ENCODE measurements at places on chromosomes 11 and 22.
A peak's percentile ranks its signal among the peaks of the same experiment; 100 is the strongest.

- no peak for DNase-seq
These were observed 11.6 kb downstream of the ARRB1 start for GRCh38 chr11:75339685-75340409.

DNA sequence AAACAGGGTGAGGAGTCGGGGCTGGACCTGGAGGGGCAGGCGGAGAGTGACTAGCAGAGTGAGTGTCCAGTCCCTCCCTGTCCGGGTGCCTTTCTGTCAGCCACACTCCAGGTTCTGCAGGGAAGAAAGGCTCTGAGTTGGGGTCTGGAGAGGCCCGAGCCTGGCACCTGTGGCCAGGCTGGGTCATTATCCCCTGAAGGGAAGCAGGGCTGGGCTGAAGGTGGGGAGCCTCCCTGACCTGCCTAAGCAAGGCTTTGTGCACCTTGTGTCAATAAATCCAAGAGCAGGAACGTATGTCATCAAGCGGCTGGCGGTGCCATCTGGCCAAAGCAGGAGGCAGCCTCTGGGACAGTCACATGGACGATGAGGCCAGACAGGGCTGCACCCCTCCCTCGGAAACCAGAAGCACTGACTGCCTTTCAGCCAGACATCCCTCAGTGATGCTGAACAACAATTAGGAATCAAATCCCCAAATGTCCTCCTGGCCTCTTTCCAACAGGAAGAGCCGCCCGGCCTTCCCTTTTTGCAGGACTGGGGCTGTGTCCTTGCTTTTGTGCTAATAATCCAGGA lies 73.9 kb upstream of the FGF3 start:
- peak; percentile 43 for DNase-seq

- DNase-seq = no peak
These were observed 70.2 kb upstream of the EED start for GRCh38 chr11:86174101-86175046.

DNA sequence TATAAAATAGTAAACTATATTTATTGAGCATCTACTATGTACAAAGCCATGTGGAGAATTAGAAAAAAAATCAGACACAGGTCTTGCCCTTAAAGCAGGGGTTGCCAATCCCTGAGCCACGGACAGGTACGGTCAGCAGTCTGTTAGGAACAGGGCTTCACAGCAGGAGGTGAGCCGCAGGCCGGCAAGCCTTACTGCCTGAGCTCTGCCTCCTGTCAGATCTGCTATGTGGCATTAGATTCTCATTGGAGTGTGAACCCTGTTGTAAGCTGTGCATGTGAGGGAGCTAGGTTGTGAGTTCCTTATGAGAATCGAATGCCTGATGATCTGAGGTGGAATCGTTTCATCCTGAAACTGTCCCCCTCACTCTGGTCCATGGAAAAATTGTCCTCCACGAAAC lies 2.1 kb upstream of the RAG2 start:
- no peak for DNase-seq

- no peak for DNase-seq
These were observed 101.7 kb downstream of the METTL15 start for GRCh38 chr11:28209906-28210305.

GRCh38 chr22:30332994-30333706 lies 6.4 kb upstream of the TBC1D10A start:
- no peak for DNase-seq

GRCh38 chr11:19951558-19952115 lies 208.6 kb downstream of the DBX1 start:
- peak; percentile 54 for DNase-seq

DNA sequence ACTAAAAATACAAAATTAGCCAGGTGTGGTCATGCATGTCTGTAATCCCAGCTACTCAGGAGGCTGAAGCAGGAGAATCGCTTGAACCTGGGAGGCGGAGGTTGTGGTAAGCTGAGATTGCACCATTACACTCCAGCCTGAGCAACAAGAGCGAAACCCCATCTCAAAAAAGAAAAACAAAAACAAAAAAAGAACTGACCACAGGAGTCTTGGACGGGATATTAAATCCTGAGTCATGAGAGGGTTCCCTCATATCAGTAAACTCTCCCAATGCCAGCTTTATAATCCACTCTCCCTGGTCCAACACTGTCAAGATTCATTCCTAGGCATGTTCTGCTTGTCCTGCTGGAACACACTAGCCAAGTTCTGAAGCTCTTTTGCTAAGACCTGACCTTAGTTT lies 61.5 kb upstream of the EP300 start:
- no peak for DNase-seq

GRCh38 chr11:128291835-128292234 lies 295.5 kb downstream of the ETS1 start:
- no peak for DNase-seq

GRCh38 chr22:37401401-37402183 lies 25.7 kb downstream of the ELFN2 start:
- no peak for DNase-seq

DNA sequence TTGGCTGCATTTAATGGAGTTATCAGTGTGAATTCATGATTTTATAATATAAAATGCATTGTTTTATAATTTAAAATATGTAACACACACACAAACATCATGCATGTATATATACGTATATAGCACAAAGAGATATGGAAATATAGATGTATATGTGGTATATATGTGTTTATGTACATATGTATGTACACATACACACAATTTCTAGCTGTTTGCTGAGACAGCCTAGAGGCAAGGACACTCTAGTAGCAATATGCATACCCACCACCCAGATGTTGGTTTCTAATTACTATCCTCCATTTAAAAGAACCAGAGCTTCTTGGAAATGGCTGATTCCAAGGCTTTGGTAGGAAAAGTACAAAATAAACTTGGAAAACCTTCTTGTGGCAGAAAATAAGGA lies 50.4 kb downstream of the RBFOX2 start:
- no peak for DNase-seq

DNA sequence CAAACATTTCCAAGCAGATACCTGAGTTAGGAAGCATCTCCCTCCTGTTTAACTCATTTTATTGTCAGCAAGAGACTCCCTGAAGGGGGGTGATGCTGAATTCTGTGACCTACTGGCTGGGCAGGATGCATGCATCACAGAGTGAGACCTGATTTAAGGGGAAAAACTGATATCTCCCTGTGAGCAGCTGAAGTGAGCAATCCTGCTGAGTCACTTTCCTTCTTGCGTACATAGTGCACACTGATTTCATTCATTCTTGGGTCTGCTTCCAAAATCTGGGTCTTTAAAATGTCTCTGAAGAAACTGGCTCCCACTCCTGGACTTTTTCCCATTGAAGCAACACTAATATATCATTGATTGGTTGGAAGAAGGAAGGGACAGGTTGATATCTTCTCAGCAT lies 23.3 kb downstream of the P4HA3 start:
- DNase-seq = no peak

DNA sequence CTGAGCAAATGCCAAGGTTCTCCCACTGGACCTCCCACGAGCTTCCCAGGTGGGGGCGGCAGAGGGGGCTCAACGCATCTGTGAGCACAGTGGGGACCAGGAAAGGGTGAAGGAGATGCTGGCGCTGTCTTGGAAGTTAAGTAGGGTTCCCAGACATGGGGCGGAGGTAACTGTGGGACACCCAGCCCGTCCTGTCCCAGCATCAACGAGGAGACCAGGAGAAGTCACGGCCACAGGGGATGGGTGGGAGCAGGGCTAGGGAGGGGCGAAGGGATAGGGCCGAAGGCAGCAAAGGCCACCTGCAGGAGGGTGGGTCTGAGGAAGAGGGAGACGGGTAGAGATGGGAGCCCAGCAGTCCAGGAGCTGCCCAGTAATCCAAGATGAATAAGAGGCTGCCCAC lies 70.4 kb downstream of the PHF21B start:
- DNase-seq = no peak

DNA sequence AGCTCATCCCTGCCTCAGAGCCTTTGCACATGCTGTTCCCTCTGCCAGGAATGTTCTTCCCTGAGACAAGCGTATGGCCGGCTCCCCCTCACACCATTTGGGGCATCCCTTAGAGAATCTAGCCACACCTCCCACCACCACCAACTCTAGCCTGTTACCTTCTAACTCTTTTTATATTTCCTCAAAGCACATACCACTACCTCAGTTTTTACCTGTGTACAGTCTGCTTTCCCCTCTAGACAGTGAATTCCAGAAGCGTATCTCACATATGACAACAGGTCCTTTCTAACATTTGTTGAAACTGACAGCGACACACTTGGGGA lies 75.1 kb upstream of the ARFGAP3 start:
- no peak for DNase-seq

- DNase-seq = peak; percentile 24
These were observed 7.5 kb upstream of the C11orf97 start for GRCh38 chr11:94504689-94505293.

- no peak for DNase-seq
These were observed 87.1 kb upstream of the CSNK2A3 start for GRCh38 chr11:11440144-11440543.

DNA sequence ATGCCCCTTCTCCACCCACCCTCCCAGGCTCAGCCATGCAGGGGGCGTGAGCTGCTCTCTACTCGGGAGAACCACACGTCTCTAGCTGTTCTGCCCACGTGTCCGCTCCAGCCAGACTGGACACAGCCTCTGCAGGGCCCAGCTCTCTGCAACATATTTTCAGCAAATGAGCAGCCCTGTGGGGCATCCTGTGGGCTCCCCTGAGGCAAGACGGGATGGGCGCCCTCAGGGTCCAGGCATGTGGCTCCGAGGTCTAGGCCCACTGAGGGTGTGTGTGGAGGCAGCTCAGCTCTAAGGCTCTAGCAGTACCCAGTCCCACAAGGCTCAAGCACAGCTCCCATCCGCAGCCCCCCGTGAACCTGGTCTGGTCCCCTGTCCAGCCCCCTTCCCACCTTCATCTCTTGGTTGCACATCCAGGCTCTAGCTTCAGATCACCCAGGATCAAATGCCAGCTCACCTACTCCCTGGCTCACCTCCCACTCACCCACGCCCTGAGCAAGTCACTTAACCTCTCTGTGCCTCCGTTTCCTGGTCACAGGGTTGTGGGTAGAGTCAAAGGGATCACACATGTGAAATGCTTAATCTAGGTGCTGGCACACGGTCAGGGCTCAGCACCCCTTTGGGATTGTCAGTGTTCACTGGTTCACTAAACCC lies 57.8 kb upstream of the TCF20 start:
- DNase-seq = no peak

- DNase-seq = peak; percentile 77
These were observed 50.4 kb upstream of the SEPTIN5 start for GRCh38 chr22:19663821-19664355.

GRCh38 chr11:111135101-111135500 lies 110.4 kb upstream of the POU2AF2 start:
- DNase-seq = no peak

DNA sequence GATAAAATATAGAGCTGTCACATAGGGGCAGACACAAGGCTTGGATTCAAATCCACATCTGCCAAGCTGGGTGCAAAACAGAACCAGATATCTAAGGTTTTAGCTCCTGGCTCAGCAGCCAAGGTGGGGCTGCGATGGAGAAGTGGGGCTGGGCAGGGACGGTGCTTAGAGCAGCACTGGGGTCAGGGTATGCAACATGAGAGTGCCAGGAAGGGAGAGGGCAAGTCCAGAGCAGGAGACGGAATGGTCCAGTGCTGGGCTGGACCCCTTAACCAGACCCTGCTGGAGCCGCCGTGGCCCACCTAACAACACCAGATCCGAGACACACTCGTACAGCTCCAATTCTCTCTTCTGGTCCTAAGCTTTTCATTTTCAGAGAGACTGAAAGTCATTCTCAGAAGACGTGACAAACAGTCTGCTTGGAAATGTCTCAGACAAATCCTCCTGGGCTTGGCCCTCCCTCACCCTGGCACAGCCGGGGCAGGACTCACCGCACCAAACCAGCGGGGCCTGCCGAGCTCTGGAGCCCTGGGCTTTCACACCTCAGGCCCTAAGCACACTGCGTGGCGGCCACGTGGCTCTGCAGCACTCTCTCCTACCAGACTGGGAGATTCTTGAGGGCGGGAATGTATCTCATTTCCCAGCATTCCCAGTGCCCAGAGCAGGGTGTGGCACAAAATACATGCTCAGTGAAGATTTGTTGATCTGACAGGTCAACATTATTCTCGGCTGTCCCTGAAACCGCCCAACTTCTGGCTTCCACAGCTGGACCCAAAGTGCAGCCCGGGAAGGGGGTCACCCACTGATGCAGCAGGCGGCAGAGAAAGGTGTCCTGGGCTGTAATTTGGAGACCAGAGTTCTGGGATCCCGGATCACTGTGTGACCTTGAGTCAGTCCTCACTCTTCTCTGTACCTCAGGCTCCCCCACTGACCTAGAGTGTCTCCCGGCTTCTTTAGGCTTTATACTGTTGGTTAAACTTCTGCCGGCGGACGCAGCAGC lies 11.6 kb downstream of the LRRC32 start:
- no peak for DNase-seq

DNA sequence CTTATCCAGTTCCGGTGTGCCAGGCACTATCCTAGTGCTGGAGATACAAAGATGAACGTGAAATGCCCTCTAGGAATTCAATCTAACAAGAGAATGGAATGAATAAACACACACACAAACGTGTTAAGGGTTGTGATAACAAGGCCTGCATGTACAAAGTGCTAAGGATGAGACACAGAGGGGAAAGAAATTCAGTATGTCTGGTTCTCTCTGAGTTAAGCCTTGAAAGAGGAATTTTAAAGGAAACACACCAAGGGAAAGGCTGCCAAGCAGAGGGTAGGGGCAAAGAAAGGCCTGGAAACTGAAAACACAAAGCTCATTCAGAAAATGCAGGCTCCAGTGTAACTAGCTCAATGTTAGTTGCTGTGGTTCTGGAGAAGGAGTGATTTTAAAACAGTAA lies 4.2 kb downstream of the CHKA start:
- no peak for DNase-seq

DNA sequence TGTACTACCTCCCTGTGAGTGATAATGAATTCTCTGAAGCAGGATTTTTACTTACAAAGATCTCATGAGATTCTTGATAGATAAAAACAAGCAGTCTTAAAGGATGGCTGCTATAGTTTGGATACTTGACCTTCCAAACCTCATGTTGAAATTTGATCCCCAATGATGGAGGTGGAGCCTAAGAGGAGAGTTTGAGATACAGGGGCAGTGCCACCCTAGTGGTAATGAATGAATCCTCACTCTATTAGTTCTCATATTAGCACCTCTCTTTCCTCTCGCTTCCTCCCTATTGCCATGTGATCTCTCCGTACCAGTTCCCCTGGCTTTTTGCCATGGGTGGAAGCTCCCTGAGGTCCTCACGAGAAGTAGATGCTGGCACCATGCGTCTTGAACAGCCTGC lies 37.9 kb upstream of the OR8B8 start:
- no peak for DNase-seq

- DNase-seq = no peak
These were observed 23.3 kb downstream of the BCR start for GRCh38 chr22:23203452-23204124.

DNA sequence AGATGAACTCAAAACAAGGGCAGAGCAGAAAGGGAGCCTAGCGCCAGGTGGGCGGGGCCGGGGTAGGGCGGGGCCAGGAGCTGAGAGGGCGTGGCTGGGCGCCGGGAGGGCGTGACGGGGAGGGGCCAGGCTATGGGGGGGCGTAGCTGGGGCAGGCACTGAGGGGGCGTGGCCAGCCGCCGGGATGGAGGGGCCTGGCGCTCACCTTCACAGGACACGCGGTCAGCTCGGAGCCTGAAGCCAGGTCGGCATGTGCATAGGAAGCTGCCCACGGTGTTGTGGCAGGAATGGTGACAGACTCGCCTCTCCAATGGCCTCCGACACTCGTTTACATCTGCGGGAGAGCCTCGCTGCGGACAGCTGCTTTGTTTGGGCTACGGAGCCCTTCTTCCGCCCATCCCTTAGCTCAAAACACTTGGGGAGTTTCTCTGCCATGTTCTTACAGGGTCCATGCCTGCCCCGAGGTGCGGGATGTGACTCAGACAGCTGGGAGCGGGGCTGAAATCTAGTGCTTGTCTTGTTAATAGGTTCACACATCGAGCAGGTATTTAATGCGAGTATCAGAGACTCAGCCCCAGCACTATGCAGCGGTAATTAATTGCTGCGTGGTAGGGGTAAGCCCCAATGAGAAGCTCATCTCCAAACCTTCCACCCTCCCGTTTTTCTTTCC lies 13.4 kb downstream of the VWCE start:
- peak; percentile 29 for DNase-seq

Measured in retina (tissue), 1 donor.